ENCODE measurements at places on chromosomes 12 and 14.

- DNase-seq = no peak
These were observed 1.5 kb downstream of the TTC6 start for GRCh38 chr14:37596790-37597472.

DNA sequence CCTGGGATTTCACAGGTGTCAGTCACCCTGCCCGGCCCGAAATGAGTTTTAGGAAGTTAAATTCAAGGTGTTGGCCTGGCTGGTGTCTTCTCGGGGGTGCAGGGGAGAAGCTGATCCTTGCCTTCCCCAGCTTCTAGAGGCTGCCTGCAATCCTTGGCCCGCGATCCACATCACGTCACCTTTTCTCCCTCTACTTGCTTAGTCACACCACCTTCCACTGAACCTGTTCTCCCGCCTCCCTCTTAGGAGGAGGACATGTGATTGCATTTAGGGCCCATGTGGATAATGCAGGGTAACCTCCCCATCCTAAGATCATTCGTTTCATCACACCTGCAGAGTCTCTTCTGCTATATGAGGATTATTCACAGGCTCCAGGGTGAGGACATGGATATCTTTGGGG is 25.4 kb upstream of the ATXN2 start:
- DNase-seq = no peak

DNA sequence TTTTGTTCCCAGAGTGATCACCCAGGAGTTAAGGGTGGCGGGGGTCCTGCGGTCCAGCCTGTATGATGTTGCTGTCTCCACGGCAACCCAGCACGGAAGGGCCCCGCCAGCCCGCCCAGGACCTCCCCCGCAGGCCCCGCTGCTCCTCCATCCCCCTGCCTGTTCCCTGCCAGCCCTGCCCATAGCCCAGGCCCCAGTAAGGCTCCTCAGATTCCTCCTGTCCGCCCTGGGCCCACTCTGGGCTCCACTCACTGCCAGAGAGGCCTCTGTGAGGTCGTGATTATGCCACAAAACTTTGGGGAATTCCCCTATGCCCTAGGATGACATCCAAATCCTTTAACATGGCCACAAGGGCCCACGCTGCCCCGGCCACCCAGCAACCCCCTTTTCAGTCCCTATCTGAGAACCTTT is 20.8 kb downstream of the HSP90AA1 start:
- no peak for DNase-seq

DNA sequence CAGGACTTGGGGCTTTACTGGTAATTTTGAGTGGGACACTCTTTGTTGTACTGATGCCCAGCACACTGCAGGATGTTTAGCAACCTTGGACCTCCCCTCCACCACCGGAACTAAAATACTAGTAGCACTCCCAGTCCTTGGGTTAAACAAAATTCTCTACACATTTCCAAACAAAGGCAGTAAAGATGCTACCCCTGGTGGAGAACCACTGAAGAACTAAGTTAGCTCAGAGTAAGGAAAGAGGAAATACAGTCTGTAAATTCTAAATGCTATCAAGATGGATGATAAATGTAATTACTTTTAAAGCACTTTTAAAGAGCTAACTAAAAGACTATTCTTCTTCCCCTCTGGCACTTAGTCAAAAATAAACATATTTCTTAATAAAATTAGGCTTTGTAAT is 64.1 kb downstream of the LRP6 start:
- no peak for DNase-seq

DNA sequence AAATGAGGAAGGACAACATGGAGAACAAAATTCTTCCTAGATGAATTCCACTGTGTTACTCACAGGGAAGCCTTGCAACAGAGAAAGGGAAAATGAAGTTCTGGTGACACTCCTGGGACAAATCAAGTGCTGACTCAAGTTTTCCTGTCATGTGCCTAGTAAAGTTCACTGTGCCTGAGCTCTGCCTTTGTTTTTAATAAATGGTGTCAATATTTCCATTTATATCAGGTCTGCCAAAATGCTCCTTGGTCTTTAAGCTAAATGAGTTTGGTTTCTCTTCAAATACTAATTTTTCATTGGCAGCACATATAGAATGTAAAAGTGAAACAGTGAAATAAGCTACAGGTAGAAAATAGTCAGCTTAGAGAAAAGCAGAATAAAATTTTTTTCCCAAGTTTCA is 33.0 kb downstream of the HIGD1C start:
- no peak for DNase-seq

GRCh38 chr12:31482816-31483215 is 108.1 kb downstream of the DENND5B start:
- DNase-seq = no peak

GRCh38 chr14:33814010-33814409 is 136.9 kb downstream of the EGLN3 start:
- DNase-seq = no peak

DNA sequence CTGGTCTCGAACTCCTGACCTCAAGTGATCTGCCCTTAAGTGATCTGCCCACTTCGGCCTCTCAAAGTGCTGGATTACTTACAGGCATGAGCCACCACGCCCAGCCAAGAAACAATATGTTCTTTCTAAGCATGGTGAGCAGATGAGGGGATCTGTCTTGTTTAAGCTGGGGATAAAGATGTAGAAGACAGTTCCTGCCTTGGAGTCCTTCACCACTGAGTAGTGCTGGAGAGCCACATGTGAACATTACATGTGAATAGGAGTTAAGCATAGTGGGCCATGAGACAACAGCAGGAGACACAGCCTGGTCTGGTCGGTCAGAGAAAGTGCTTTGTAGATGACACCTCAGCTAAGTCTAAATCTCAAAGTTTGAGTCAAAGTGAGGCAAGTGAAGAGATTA is 26.0 kb downstream of the TMBIM6 start:
- DNase-seq = no peak

- DNase-seq = no peak
These were observed 1.4 kb downstream of the TMTC1 start for GRCh38 chr12:29782285-29782870.

GRCh38 chr12:87801860-87802720 is 227.1 kb downstream of the C12orf50 start:
- DNase-seq = no peak

GRCh38 chr12:2678426-2678825 is 116.3 kb upstream of the FKBP4 start:
- DNase-seq = no peak

DNA sequence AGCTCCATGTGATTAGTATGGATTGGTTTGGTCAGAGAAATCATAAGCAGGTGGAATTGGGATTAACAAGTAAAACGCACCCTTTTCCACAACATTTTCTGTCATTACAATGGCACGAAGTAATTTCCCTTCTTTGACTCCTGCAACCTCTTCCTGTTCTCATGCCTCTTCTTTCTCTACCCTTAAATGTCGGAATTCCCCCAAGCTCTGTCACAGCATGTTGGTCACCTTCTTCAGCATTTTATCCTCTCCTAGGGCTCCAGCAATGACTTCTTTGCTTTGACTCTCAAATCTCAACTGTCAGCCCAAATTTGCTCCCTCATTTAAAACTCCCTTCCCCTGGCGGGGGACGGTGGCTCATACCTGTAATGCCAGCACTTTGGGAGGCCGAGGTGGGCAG is 5.3 kb upstream of the GRIP1 start:
- no peak for DNase-seq

DNA sequence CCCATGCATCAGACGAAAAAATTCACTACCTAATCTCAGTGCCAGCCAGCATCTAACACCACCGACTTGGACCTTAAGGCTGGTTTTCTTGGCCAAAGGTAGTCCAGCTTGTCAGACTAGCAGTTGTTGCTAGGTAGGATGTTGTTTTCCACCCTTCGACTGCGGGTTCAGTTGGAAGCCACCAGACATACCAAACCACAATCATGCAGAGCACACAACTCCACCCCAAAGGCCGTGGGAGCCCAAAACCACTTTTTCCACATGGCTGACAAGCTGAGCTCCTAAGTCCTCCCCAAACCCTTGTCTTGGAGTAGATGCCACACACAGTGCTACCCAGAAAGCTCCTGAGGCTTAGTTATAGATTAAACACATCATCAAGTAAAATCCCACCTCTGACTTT is 46.8 kb downstream of the LRIG3 start:
- no peak for DNase-seq

GRCh38 chr12:113170926-113171325 is 14.4 kb downstream of the DDX54 start:
- DNase-seq = no peak

GRCh38 chr12:67919406-67919805 is 69.8 kb upstream of the IFNG-AS1 start:
- no peak for DNase-seq

- DNase-seq = no peak
These were observed 1196.5 kb downstream of the GALC start for GRCh38 chr14:86796221-86797074.

GRCh38 chr12:7439579-7440505 is 4.1 kb downstream of the CD163L1 start:
- peak; percentile 35 for DNase-seq

DNA sequence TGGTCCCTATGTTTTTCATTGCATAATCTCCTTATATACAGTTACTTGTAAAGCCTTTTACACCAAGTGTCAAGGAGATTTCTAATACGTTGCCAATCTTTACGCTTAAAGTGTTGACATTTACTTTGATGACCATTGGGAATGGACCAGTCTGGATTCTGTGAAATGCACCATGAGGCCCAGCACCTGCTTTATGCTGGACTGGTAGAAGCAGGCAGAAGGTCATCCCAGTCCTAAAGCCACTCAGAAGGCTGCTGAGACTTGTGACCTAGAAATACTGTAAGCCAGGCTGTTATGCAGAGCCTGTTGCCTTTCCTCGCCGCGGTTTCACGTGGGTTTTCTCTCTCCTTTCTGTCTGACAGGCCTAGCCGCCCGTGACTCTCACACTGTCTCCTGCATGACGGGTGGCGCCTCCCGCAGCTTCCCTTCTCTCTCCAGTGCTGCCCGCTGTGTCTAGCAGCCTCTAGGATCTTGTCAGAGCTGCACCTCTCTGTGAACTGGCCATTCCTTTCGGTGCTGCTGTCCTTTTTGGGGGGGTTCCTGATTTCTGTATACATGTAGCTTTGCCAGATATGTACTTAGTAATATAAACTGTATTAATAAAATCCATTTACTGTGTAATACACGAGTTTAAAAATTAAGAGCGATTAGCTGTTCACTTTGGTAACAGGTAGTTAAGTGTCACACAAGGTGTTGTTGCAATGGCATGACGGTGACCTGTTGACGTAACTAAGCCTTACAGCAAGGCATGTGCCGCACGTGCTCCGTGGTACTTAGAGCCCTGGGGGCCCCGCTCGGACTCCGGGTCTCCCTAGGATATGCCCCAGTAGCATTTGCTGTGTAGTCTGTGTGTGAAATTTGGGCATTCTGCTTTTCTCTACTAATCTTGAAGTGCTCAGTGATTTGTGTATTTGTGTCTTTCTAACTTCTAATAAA is 29.7 kb downstream of the XRCC3 start:
- no peak for DNase-seq

DNA sequence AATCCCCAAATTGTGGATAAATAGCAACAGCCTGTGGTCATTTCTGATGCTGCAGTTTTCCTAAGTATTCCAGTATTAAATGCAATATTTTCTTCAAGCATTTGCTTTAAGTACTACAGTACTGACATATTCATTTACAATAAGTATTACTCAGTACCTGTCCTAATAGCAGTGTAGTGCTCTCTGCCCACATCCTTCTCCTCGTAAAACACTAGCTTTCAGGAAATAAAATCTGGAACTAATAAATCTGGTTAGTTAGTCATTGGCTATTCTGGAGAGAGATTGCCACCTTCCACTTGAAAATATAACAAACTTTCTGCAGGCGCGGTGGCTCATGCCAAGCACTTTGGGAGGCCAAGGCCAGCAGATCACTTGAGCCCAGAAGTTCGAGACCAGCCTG is 441.5 kb downstream of the PRKD1 start:
- DNase-seq = no peak

DNA sequence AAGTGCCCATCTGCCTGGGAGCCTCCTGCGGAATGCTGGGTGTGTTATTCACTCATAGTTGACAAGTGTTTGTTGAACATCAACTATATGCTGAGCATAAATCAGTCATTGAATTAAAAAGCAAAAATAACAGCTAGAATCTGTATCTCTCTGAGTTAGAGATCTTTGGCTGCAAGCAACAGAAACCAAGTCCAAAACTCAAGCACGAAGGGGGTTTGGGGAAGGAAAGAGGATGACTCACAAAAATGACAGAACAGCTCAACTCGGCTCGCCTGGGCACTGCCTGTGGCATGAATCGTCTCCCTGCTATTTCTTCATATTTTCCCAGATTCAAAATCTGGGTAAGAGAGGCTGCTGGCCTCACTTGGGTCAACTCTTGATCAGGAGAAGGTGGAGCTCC is 72.6 kb upstream of the NCOR2 start:
- no peak for DNase-seq

- no peak for DNase-seq
These were observed 24.6 kb upstream of the NCOR2 start for GRCh38 chr12:124592050-124592449.

DNA sequence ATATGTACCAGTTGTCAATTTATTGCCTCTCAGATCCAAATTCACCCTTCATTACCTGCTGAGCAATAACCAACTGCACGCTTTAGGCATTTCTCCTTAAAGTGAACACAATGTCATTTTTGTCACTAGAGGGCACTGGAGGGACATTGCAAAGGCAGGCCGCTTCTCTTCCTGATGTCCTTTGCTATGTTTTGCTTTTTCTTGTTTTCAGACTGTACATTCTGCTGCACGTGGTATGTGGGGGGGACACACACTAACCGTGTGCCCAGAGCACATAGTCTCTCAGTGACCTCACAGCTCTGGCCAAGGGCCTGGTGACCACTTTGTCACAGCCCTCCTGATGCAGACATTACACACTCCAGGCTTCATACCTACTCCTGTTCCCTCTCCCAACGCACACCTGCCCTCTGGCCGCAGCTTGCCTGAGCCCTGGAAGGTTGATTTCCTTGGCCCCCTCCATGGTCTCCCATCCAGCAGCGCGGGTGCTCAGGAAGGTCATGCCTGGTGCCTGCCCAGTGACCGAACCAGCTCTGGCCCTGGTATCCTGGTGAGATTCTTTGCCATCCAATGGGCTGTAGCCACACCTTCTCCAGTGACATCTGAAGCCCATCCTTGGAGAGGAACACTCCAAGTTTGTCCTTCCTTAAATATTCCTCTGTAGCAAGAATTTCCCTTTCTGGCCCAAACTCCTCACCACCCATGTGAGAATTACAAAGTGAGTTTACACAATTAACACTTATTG is 39.9 kb downstream of the MYO1H start:
- no peak for DNase-seq

GRCh38 chr12:79296133-79296532 is 394.6 kb downstream of the PAWR start:
- no peak for DNase-seq

GRCh38 chr14:72126561-72126960 is 194.3 kb downstream of the RGS6 start:
- no peak for DNase-seq

- peak; percentile 30 for DNase-seq
These were observed 93.8 kb downstream of the RFLNA start for GRCh38 chr12:124388679-124389137.

- no peak for DNase-seq
These were observed 640 bp upstream of the G2E3 start for GRCh38 chr14:30558362-30558674.

GRCh38 chr12:94457311-94457710 is 2.4 kb downstream of the CEP83 start:
- DNase-seq = no peak

- no peak for DNase-seq
These were observed 65.2 kb downstream of the PAPOLA start for GRCh38 chr14:96567289-96567899.

Measured in stimulated activated CD4-positive, alpha-beta T cell treated with anti-CD3 and anti-CD28 coated beads, Interleukin-1b, Interleukin-23, amount 100 ng/mL, for 4 hours (primary cell).